Ovary (tissue), 10 donors: ENCODE measurements at places on chromosomes 16 and 17. TPM values are rescaled to one million over a fixed set of nuclear protein-coding genes. Genes with fewer than 3 reads are reported as not detected.

The SULT1A2 gene
- 1.6 TPM for total RNA-seq

DNA sequence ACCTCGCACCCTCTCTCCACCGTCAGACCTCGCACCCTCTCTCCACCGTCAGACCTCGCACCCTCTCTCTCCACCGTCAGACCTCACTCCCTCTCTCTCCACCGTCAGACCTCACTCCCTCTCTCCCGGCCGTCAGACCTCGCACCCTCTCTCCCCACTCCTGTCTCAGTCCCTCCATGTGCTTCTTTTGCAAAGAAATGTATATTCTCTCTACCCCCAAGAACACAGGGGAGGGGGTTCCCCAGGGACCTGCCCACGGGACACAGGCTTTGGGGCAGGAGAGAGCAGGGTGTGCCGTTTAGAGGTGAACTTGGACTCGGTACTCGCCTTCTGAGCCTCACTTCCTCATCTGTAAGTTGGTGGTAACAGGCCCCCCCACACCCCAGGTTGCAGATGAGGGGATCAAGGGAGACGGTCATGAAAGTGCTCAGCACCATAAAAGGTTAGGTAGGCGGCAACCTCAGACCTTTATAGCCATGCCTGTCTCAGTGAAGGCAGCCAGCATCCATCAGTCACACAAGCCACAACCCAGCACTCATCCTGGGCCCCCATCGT is 63.7 kb downstream of the RPH3AL start:
- DNase-seq, result no peak

The AHSP gene
- total RNA-seq, result not detected

GRCh38 chr17:16923097-16923903 is 48.6 kb downstream of the TNFRSF13B start:
- no peak for DNase-seq

- peak; percentile 67 for DNase-seq
Observed at GRCh38 chr17:7220593-7221277, 997 bp downstream of the ACADVL start.

DNA sequence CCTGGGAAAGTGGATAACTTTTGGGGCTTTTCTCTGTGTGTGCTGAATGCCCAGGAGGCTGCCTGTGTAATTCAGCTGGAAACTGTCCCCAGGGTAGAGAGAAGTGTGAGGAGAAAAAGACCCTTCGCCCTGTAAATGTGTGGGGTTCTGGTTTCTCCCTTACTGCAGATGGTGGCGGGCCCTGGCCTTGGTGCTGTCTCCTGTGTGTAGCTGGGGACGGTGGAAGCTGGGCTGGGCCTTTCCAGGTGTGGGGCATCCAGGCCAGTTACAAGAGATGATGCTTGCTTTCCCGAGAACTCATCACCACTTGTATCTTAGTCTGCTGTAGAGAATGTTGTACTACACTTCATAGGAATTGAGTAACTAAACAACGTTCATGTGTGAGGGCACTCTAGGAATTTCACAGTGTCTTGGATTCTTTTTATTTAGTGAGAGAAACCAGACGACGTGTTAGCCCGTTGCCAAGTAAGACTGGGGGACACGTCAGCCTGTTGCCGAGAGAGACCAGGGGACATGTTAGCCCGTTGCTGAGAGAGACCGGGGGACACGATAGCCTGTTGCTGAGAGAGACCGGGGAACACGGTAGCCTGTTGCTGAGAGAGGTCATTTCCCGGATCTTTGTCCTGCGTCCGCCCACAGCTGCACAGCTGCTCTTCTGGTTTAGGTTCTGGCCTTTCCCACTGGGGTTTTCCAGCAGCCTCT is 43.1 kb downstream of the TBCD start:
- no peak for DNase-seq

DNA sequence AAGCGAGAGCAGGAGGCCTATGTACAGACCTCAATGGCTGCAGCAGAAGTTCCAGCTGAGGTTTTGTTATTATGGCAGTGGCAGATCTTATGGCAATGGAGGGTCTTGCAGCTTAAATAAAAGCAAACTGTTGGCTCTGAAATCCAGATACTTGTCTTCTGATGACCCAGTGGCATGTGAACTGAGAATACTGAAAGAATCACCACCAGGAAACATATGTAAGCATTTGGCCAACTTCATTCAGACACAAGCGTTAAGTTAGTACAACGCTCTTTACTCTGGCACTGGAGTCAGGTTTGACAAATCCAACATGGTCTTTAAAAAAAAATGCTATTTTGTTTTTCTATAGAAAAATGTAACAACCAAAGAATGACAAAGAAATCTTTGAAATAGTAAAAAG is 70.5 kb downstream of the CFDP1 start:
- DNase-seq, result no peak

The CSH2 gene
- not detected for total RNA-seq

- DNase-seq, result no peak
Observed at GRCh38 chr17:49216953-49217650, 6.6 kb downstream of the ABI3 start.
